Stimulated activated CD8-positive, alpha-beta memory T cell treated with anti-CD3 and anti-CD28 coated beads, Interleukin-12 subunit alpha, Interleukin-12 subunit beta, amount 100 ng/mL, for 4 hours (primary cell): ENCODE measurements at places on chromosomes 7 and 10.

DNA sequence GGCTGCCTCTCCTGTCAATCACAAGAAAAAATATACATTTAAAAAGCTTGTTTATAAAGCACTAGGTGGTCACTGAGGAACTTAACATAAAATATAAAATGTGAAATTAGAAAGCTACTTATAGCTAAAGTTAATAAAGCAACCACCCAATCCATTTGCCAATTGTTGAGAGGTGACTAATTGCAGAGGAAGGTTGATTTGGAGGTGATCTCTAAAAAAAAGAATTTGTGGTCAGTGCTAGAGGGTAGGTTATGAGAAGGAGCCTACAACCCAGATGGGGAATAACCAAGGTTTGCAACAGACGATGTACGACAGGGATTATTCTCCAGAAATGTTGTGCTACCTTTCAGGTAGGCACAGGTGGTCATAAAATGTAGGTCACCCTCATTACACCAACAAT lies 444.2 kb upstream of the C7orf33 start:
- no peak for DNase-seq

- no peak for DNase-seq
These were observed 65.2 kb downstream of the COL13A1 start for GRCh38 chr10:69866688-69867461.

DNA sequence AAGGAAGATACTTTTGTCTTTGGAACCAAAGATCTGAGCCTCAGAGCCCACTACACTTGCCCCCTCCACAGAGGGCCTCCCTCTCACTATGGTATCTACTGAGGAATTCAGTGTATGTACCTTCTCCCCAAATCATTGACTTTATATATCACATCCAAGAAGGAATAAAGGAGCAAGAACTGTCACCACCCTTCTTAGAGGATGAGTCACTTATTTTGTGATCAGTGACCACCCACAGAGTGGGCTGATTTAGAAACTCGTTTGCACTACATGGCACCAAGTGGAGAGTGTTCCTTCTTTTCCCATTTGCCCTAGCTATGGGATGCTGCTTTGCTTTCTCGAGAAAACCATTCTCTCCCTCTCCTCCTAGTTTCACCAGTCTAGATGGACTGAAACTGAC lies 5.7 kb downstream of the TMEM243 start:
- no peak for DNase-seq

- no peak for DNase-seq
These were observed 58.9 kb downstream of the FRMPD2 start for GRCh38 chr10:48215486-48216203.

DNA sequence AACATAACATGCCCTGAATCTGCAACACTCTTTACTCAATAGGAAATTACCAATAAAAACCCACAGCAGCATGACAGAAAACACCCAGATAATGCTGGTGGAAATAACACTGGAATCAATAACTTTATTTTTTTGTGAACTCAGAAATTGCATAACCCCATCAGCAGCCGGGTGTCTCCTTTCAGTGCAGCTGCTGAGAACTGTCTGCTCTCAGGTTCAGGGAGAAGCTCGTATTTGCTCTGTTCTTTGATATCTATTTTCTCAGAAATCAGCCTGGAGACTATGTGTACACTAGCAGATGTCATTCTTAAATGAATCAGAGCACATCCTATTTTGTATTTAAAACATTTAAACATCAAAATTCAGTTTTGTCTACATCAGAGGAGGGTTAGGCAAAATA lies 506.0 kb downstream of the POM121L12 start:
- DNase-seq, result no peak

- DNase-seq, result no peak
These were observed 8.7 kb upstream of the UNC5B start for GRCh38 chr10:71203716-71204115.

DNA sequence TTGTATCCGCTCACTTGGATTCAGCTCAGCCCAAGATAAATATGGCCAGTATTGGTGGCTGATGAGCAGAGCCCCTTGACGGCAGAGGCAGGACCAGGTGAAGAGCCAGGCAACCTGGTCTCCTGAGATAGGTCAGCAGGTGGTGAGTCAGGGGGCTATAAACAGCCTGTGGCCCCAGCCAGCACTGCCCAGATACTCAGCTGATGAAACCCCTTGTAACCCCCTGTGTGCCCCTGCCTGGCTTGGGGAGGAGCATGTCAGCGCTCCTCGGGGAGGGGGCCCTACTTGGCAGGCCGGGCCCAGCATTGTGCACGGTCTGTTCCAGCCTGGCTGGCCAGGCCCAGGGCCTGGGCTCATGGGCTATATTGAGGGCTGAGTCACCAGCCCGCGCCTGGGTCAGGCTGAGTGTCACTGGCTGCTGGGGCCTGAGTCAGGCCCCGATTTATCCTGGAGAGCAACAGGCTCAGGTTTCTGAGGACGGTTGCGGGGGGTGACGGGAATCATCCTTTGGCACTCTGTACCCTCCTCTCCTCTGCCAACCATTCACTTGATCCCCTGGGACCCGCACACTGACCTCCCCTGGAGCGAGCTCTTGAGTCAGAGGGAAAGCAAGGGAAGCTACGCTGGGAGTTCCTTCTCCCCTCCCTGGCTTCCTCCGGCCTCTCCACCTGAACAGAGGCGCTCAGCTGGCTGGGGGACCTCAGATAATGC lies 2.8 kb upstream of the FLNC start:
- no peak for DNase-seq
